ENCODE measurements at places on chromosomes 1 and 21. TPM values are rescaled to one million over a fixed set of nuclear protein-coding genes. Genes with fewer than 3 reads are reported as not detected.

DNA sequence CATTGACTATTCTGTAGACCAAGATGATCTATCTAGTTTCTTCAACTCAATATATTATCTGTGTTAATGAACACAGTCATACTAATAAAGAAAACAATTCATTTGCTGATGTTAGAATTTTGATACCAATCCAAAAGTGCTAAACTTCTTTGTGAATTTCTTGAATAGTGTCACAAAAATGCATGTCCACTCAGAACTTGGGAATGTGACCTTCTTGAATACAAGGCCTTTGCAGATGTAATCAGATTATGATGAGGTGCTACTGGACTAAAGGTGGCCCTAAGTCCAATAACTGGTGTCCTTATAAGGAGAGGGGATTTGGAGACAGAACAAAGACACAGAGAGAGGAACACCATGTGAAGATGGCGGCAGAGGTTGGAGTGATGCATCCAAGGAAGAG, 305.8 kb upstream of the ZP4 start:
- H3K36me3 ChIP-seq, result no peaks in the 10 kb centered on the region
- peak overlapping the region; percentile 58 for H3K27ac ChIP-seq
- no peaks in the 10 kb centered on the region for H3K27me3 ChIP-seq
- no peak overlapping the region for H3K4me3 ChIP-seq
- DNase-seq, result no peak

- no peak overlapping the region for H3K4me3 ChIP-seq
- H3K36me3 ChIP-seq, result no peaks in the 10 kb centered on the region
- H3K27me3 ChIP-seq, result peaks cover 24% of the 10 kb centered on the region
- H3K27ac ChIP-seq, result no peak overlapping the region
Observed at GRCh38 chr1:15139654-15140350, 13.7 kb upstream of the TMEM51 start.

- H3K36me3 ChIP-seq, result peaks cover 4% of the 10 kb centered on the region
- peak overlapping the region; percentile 94 for H3K27ac ChIP-seq
- no peak for DNase-seq
- peaks cover 91% of the 10 kb centered on the region for H3K4me1 ChIP-seq
Observed at GRCh38 chr1:66351478-66351877, 182.5 kb upstream of the SGIP1 start.

GRCh38 chr1:1920608-1921458, 1.8 kb upstream of the TMEM52 start:
- no peaks in the 10 kb centered on the region for H3K27me3 ChIP-seq
- no peaks in the 10 kb centered on the region for H3K36me3 ChIP-seq
- H3K4me3 ChIP-seq, result no peak overlapping the region
- H3K4me1 ChIP-seq, result peaks cover 7% of the 10 kb centered on the region
- H3K27ac ChIP-seq, result no peak overlapping the region

DNA sequence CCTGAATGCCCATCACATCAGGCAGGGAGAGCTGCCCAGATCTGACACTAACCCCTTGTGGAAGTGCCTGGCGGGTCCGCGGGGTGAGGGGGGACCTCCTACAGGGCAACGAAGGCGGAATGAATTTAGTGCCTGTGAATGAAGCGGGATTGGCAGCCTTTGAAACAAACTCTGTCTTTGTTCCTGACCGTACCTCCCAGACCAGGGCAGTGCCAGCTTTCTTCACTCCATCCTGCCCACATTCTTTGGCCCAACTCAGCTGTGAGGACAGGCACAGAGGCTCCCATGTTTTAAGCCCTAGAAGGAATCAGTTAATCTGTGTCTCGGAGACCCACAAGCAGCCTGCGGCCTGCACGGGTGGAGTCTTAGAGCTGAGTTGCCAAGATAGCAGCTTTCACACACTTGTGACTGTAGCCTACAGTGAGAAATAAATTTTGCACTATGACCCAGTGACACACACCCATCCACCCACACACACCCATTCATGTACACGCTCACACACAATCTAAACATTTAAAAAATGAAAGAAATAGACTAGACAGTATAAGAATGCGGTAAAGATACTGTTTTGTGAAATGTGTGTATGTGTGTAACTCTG, 60.1 kb upstream of the USP24 start:
- peaks cover 24% of the 10 kb centered on the region for H3K4me1 ChIP-seq
- no peak overlapping the region for H3K27ac ChIP-seq
- no peaks in the 10 kb centered on the region for H3K27me3 ChIP-seq
- H3K4me3 ChIP-seq, result no peak overlapping the region
- no peak for DNase-seq

- peaks cover 29% of the 10 kb centered on the region for H3K36me3 ChIP-seq
- DNase-seq, result no peak
- no peak overlapping the region for H3K27ac ChIP-seq
- no peaks in the 10 kb centered on the region for H3K27me3 ChIP-seq
Observed at GRCh38 chr1:26932531-26932930, 11.0 kb downstream of the NUDC start.

- H3K27ac ChIP-seq, result no peak overlapping the region
- DNase-seq, result no peak
- no peak overlapping the region for H3K4me3 ChIP-seq
- peaks cover 41% of the 10 kb centered on the region for H3K4me1 ChIP-seq
- H3K36me3 ChIP-seq, result peaks cover 40% of the 10 kb centered on the region
Observed at GRCh38 chr1:116989835-116990234, 11.7 kb upstream of the CD101 start.

- no peak overlapping the region for H3K4me3 ChIP-seq
- no peaks in the 10 kb centered on the region for H3K36me3 ChIP-seq
Observed at GRCh38 chr1:16249596-16250241, 12.7 kb upstream of the CPLANE2 start.

GRCh38 chr21:32777269-32777668, 5.7 kb upstream of the PAXBP1 start:
- H3K4me3 ChIP-seq, result no peak overlapping the region
- no peak overlapping the region for H3K27ac ChIP-seq
- DNase-seq, result no peak
- H3K27me3 ChIP-seq, result no peaks in the 10 kb centered on the region
- H3K36me3 ChIP-seq, result no peaks in the 10 kb centered on the region
- H3K4me1 ChIP-seq, result peaks cover 7% of the 10 kb centered on the region

- no peak overlapping the region for H3K4me3 ChIP-seq
- no peaks in the 10 kb centered on the region for H3K4me1 ChIP-seq
- DNase-seq, result no peak
- H3K36me3 ChIP-seq, result no peaks in the 10 kb centered on the region
- no peak overlapping the region for H3K27ac ChIP-seq
Observed at GRCh38 chr1:69765951-69766350, 198.2 kb downstream of the LRRC7 start.

- peaks cover 5% of the 10 kb centered on the region for H3K27me3 ChIP-seq
- no peak overlapping the region for H3K4me3 ChIP-seq
- H3K27ac ChIP-seq, result peak overlapping the region; percentile 36
- H3K4me1 ChIP-seq, result no peaks in the 10 kb centered on the region
- H3K36me3 ChIP-seq, result peaks cover 2% of the 10 kb centered on the region
Observed at GRCh38 chr1:47951026-47951425, 46.2 kb downstream of the TRABD2B start.

DNA sequence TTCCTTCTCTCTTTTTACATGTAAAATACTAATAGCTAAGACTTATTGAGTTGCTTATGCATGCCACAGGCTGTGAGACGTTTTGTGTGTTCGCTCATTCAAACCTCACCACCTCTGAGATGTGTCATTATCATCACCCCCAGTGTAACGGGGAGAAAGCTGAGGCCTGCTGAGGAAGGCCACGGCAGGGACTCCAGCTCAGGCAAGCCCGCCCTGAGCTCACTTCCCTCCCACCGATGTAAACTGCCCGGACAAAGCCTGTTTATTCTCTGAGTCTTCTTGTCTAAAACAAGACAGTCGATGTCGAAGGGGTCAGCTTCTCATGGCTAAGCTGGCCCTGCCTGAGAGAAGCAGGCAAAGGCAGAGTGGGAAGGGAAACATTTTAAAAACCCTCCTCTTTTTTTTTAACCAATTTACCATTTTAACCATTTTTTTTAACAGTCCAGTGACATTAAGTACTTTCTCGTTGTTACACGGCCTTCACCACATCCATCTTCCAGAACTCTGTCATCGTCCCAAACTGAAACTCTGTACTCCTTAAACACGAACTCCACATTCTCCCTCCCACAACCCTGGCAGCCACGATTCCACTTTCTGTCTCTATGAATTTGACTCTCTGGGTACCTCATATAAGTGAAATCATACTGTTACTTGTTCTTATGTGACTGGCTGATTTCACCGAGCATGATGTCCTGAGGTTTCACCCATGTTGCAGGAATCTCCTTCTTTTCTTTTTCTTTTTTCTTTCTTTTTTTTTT, 204.8 kb upstream of the GALNT2 start:
- H3K27ac ChIP-seq, result peak overlapping the region; percentile 29
- DNase-seq, result peak; percentile 38
- no peaks in the 10 kb centered on the region for H3K36me3 ChIP-seq

DNA sequence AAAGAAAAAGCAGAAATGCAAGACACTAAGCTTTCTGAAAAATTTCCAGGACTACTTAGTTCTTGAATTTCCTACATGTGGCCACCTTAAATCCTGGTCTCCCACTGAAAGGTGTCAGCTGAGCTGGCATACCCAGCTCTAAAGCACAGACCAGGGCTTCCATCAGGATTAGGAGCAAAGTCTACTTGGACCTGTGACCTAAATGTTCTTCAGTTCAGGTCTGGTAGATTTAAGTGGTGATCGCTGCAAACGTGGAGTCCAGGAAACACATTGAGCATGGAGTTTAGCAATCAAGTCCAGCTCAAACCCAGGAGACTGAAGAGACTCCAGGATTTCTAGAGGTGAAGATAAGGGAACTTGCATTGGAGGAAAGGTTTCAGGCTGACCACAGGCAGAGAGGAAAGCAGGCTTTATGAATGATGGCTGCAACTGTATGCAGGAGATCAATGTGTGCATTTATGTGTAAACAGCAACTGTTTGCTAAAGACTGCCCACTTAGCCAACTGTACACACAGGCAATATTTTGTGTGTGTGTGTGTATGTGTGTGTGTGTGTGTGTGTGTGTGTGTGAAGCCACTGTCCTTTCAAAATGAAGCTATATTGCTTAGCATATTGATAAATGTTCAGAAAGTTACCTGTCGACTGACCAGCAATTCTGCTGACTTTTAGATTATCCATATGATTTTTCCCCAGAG, 75.2 kb downstream of the LMX1A start:
- no peak for DNase-seq
- H3K36me3 ChIP-seq, result no peaks in the 10 kb centered on the region

GRCh38 chr1:167438171-167439138, 79.9 kb downstream of the CD247 start:
- peaks cover 9% of the 10 kb centered on the region for H3K36me3 ChIP-seq
- DNase-seq, result no peak
- H3K4me3 ChIP-seq, result peak overlapping the region; percentile 82
- H3K27me3 ChIP-seq, result peaks cover 9% of the 10 kb centered on the region

GRCh38 chr1:214306269-214306668, 25.3 kb downstream of the SMYD2 start:
- H3K4me3 ChIP-seq, result no peak overlapping the region
- no peak for DNase-seq
- no peak overlapping the region for H3K27ac ChIP-seq
- H3K36me3 ChIP-seq, result peaks cover 4% of the 10 kb centered on the region
- peaks cover 37% of the 10 kb centered on the region for H3K4me1 ChIP-seq

GRCh38 chr1:178278916-178279686, 185.2 kb downstream of the RASAL2 start:
- H3K4me1 ChIP-seq, result peaks cover 15% of the 10 kb centered on the region
- peaks cover 10% of the 10 kb centered on the region for H3K36me3 ChIP-seq
- H3K27me3 ChIP-seq, result no peaks in the 10 kb centered on the region
- H3K27ac ChIP-seq, result no peak overlapping the region
- no peak for DNase-seq
- H3K4me3 ChIP-seq, result no peak overlapping the region

DNA sequence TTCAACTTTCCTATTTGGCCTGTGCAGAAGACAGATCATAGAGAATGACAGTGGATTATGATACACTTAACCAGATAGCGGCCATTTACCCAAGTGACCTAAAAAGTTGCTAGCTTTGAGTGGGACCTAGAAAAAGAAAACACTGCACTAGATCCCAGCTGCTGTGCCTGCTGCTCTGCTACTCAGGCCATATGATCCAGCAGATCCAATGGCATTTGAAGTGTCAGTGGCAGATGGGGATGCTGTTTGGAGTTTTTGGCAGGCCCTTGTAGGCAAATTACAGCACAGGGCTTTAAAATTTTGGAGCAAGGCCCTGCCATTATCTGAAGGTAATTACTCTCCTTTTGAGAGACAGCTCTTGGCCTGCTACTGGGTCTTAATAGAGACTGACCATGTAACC, 74.0 kb upstream of the KCNE2 start:
- no peaks in the 10 kb centered on the region for H3K27me3 ChIP-seq
- no peaks in the 10 kb centered on the region for H3K4me1 ChIP-seq
- H3K4me3 ChIP-seq, result no peak overlapping the region
- no peak overlapping the region for H3K27ac ChIP-seq
- peaks cover 22% of the 10 kb centered on the region for H3K36me3 ChIP-seq
- DNase-seq, result no peak

DNA sequence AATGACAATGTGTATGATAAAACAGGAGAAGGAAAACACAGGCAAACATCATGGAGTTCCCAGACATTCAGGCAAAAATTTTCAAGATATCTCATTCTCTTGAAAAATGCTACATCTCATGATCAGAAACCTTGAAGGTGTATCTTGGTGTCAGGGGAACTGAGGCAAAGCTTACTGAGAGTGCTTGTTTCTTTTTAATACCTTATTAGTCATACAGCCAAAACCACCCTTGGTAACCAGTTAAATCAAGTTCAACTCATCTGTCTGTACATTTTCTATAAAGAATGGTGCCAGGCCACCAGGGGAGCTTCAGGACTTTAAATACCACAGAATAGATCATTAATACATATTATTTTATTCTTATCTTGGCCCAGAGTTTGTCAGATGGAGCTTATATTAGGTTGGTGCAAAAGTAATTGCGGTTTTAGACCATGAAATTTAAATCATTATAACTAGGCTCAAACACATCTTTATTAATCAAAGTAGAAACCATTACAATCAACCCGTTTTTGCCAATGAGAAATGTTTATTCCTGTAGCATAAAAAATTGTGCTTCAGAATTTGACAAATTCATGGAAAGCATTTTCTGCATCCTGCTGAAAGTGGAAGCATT, 1036.0 kb downstream of the AMY1C start:
- no peak for DNase-seq
- no peaks in the 10 kb centered on the region for H3K4me1 ChIP-seq
- H3K27me3 ChIP-seq, result no peaks in the 10 kb centered on the region
- H3K36me3 ChIP-seq, result no peaks in the 10 kb centered on the region

- H3K4me1 ChIP-seq, result peaks cover 1% of the 10 kb centered on the region
- no peak overlapping the region for H3K4me3 ChIP-seq
- H3K36me3 ChIP-seq, result no peaks in the 10 kb centered on the region
- no peak overlapping the region for H3K27ac ChIP-seq
Observed at GRCh38 chr1:90325168-90325567, 330.3 kb downstream of the ZNF326 start.

GRCh38 chr1:44590475-44590874, 83.8 kb downstream of the TMEM53 start:
- peaks cover 10% of the 10 kb centered on the region for H3K4me1 ChIP-seq
- DNase-seq, result no peak
- peaks cover 19% of the 10 kb centered on the region for H3K27me3 ChIP-seq
- no peak overlapping the region for H3K27ac ChIP-seq

XCL2 gene
- not detected for total RNA-seq

NOL9 gene
- total RNA-seq, result 52.4 TPM

FH gene
- total RNA-seq, result 93.2 TPM

OR2T35 gene
- not detected for total RNA-seq

ANGPTL7 gene
- 0.20 TPM for total RNA-seq

SHE gene
- total RNA-seq, result 0.19 TPM

UTP11 gene
- 41.2 TPM for total RNA-seq

AQP10 gene
- not detected for total RNA-seq

Data from neural crest cell (in vitro differentiated cells).